Aorta (tissue), 5 donors: ENCODE measurements at places on chromosomes 12 and 14. TPM values are rescaled to one million over a fixed set of nuclear protein-coding genes. Genes with fewer than 3 reads are reported as not detected.

The AJUBA gene
- total RNA-seq: 16.2 TPM

The ZNF891 gene
- 3.5 TPM for total RNA-seq

The ADGRD1 gene
- 97.6 TPM for total RNA-seq

The LPAR5 gene
- total RNA-seq: 3.7 TPM

The SLC25A47 gene
- total RNA-seq: not detected

The TMTC1 gene
- 69.4 TPM for total RNA-seq

The KCNH3 gene
- total RNA-seq: 1.7 TPM

The FGD6 gene
- total RNA-seq: 8.9 TPM

The BBOF1 gene
- 4.6 TPM for total RNA-seq

The TTC8 gene
- 14.1 TPM for total RNA-seq

The RND1 gene
- 3.7 TPM for total RNA-seq

The DBX2 gene
- 0.19 TPM for total RNA-seq

The ZNF26 gene
- 16.7 TPM for total RNA-seq

The ABCC9 gene
- 157 TPM for total RNA-seq

The TRPV4 gene
- total RNA-seq: 2.5 TPM

The SIX6 gene
- total RNA-seq: not detected

The EPS8 gene
- total RNA-seq: 165 TPM

The POTEM gene
- total RNA-seq: not detected

The KRT79 gene
- total RNA-seq: not detected

The WNT5B gene
- 4.2 TPM for total RNA-seq

The OR11H12 gene
- total RNA-seq: not detected

The SLCO1A2 gene
- not detected for total RNA-seq

The TBK1 gene
- 25.9 TPM for total RNA-seq

The GALC gene
- total RNA-seq: 22.5 TPM

The HOXC12 gene
- total RNA-seq: 0.45 TPM

The ZBTB42 gene
- 4.4 TPM for total RNA-seq

The EIF2B1 gene
- 34.9 TPM for total RNA-seq

The NFE2 gene
- total RNA-seq: 3.2 TPM
